ENCODE measurements at places on chromosomes 3 and 15. TPM values are rescaled to one million over a fixed set of nuclear protein-coding genes. Genes with fewer than 3 reads are reported as not detected.

VIPR1 gene
- not detected for total RNA-seq

OR5H6 gene
- not detected for total RNA-seq

STIMATE gene
- total RNA-seq: 13.9 TPM

KLHL40 gene
- not detected for total RNA-seq

HDAC11 gene
- total RNA-seq: 7.0 TPM

PRICKLE2 gene
- 17.7 TPM for total RNA-seq

MNS1 gene
- 1.5 TPM for total RNA-seq

FBXO40 gene
- not detected for total RNA-seq

TLR9 gene
- total RNA-seq: not detected

GOLGA8G gene
- not detected for total RNA-seq

CCDC39 gene
- under 0.01 TPM for total RNA-seq

PROK2 gene
- total RNA-seq: not detected

NTRK3 gene
- 0.13 TPM for total RNA-seq

EIF2A gene
- 92.4 TPM for total RNA-seq

RLBP1 gene
- total RNA-seq: not detected

CCR3 gene
- not detected for total RNA-seq

KNSTRN gene
- 10.0 TPM for total RNA-seq

ITIH1 gene
- not detected for total RNA-seq

GOLGA8S gene
- total RNA-seq: not detected

RBP2 gene
- total RNA-seq: not detected

HYKK gene
- total RNA-seq: 5.1 TPM

CLDN1 gene
- 84.9 TPM for total RNA-seq

PLA1A gene
- total RNA-seq: 0.16 TPM

ITPKA gene
- total RNA-seq: 5.4 TPM

ADAMTS9 gene
- 5.4 TPM for total RNA-seq

CEMIP gene
- total RNA-seq: 0.51 TPM

CLSTN2 gene
- 92.3 TPM for total RNA-seq

DNAH12 gene
- total RNA-seq: not detected

MRPS25 gene
- total RNA-seq: 21.0 TPM

NR2E3 gene
- total RNA-seq: 0.13 TPM

MTHFS gene
- 29.8 TPM for total RNA-seq

CCDC32 gene
- 17.6 TPM for total RNA-seq

APBA2 gene
- 35.4 TPM for total RNA-seq

ATR gene
- total RNA-seq: 14.8 TPM

ARHGAP31 gene
- total RNA-seq: 13.6 TPM

WHAMM gene
- 4.2 TPM for total RNA-seq

ACKR2 gene
- 0.89 TPM for total RNA-seq

HIGD2B gene
- total RNA-seq: not detected

SNTN gene
- not detected for total RNA-seq

HCLS1 gene
- total RNA-seq: 0.49 TPM

IL5RA gene
- not detected for total RNA-seq

ZNF717 gene
- total RNA-seq: 9.5 TPM

CCR9 gene
- total RNA-seq: not detected

APEH gene
- total RNA-seq: 148 TPM

CP gene
- not detected for total RNA-seq

SLC51A gene
- total RNA-seq: not detected

SCG5 gene
- 58.6 TPM for total RNA-seq

PHLDB2 gene
- total RNA-seq: 33.7 TPM

CTXND1 gene
- not detected for total RNA-seq

TMEM202 gene
- not detected for total RNA-seq
